Stomach (tissue), 19 donors: ENCODE measurements at places on chromosomes 6 and 20. TPM values are rescaled to one million over a fixed set of nuclear protein-coding genes. Genes with fewer than 3 reads are reported as not detected.

DNA sequence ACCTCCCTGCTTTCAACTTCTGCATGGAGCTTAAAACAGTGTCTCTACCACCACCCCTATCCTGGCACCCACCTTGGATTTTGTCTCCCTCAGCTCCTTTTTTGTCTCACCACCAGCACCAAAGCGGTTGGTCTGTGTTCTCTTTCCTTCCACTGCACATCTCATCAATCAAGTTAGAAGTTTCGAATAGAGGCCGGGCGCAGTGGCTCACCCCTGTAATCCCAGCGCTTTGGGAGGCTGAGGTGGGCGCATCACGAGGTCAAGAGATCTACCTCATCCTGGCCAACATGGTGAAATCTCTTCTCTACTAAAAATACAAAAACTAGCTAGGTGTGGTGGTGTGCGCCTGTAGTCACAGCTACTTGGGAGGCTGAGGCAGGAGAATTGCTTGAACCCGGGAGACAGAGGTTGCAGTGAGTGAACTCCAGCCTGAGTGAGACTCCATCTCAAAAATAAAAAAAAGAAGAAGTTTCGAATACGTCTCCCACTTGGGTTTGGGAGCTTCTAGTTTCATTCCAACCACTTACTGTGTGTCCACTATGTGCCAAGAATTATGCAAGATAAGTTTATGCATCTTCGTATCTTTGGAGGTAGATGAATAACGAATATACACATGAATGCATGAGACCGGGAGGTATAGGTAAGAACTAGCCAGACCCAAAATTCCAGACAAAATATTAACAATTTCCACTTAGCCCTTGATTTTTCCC is 5.9 kb downstream of the PCED1A start:
- no peak overlapping the region for H3K27ac ChIP-seq
- H3K27me3 ChIP-seq = no peaks in the 10 kb centered on the region
- H3K4me3 ChIP-seq = no peak overlapping the region
- H3K36me3 ChIP-seq = no peaks in the 10 kb centered on the region
- H3K4me1 ChIP-seq = peaks cover 10% of the 10 kb centered on the region

DNA sequence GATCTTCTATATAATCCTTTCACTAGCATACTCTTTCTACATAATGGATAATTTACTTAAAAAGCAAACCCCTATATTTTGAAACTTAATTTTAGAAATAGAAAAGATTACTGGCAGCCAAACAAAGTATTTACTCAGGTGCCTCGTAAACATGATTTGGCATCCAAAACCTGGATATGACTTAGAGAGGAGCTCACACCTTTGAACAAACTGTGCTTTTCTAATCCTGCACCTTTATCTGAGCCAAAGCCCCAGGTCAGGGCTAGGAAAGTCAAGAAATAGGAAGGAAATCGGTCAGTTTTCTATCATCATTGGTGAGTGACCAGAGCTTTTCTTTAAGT is 170.9 kb downstream of the PHF3 start:
- peak overlapping the region; percentile 66 for H3K27ac ChIP-seq
- H3K36me3 ChIP-seq = no peaks in the 10 kb centered on the region
- H3K4me3 ChIP-seq = no peak overlapping the region
- H3K4me1 ChIP-seq = peaks cover 12% of the 10 kb centered on the region
- H3K27me3 ChIP-seq = no peaks in the 10 kb centered on the region
- no peak for DNase-seq

- H3K27me3 ChIP-seq = no peaks in the 10 kb centered on the region
- no peaks in the 10 kb centered on the region for H3K4me1 ChIP-seq
- H3K27ac ChIP-seq = no peak overlapping the region
- no peak for DNase-seq
- no peak overlapping the region for H3K4me3 ChIP-seq
- no peaks in the 10 kb centered on the region for H3K36me3 ChIP-seq
Measured at GRCh38 chr20:61299618-61300017, 47.6 kb downstream of the CDH4 start.

DNA sequence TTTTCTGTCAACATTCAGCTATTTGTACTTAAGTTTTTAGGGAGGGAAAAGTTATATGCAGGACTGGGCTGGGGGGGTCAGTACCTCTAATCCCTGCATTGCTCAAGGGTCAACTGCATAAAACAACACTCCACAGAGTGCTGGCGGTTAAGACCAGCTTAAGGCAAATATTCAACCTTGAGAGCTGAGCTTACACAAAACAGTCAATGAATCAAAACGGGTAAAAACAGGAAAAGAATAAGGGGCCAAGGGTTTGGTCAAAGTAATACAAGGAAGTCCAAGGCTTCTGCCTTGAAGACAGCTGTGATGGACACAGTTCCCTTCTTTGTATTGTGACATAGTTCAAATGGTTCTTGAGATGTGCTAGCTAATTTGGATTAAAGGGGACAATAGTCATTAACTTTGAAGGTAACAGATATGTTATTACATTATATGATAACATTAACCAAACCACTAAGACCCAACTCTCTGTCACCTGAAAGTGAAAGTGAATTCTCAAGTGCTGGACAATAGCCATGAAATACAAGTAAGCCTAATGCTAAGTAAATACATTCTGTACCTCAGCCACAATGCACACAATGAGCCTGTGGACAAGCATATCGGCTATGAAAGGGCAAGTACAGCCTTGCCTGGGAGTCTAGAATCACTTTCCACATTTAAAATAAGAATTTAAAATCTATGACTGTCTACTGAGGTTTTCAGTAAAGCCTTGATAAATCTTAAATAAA is 106.8 kb downstream of the PDE10A start:
- DNase-seq = peak; percentile 55
- peaks cover 22% of the 10 kb centered on the region for H3K4me1 ChIP-seq
- no peak overlapping the region for H3K4me3 ChIP-seq
- H3K36me3 ChIP-seq = no peaks in the 10 kb centered on the region
- peak overlapping the region; percentile 66 for H3K27ac ChIP-seq

DNA sequence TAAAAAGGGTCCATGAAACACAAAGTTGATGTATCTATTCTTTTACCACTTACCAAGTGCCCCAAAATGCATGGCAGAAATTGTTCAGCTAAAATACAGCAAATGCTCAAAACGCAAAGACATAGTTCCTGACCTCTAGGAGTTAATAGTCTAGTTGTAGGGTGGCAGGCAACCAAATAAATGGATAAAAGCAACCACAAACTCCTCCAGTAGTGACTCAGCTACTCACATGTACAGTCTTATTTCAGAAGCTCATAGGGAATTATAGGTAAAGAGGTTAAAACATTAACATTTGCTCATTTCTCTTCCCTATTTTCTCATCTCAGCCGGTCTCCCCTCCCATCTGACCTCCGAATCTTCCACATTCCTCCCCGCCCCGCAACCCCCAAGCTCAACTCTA is 143.9 kb upstream of the INSM1 start:
- no peaks in the 10 kb centered on the region for H3K36me3 ChIP-seq
- DNase-seq = no peak
- H3K27me3 ChIP-seq = no peaks in the 10 kb centered on the region

DNA sequence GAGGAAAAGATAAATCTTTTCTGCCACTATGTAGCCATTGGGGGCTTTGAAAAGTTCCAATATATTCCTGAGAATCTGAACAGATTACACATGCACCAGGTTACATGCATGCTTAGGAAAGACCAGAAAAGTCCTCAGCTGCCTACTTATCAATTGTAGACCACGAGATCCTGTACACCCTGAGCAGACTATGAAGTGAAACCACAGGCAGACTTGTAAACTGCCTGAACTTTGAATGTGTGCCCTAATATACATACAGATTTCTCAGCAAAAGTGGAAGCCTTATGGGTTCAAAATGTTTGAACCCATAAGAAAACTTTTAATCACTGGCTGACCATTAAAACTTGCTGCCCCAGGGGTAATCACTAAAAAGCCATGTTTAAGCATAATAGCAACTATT is 273.5 kb upstream of the RUNX2 start:
- H3K4me1 ChIP-seq = peaks cover 6% of the 10 kb centered on the region
- no peak overlapping the region for H3K4me3 ChIP-seq
- no peaks in the 10 kb centered on the region for H3K27me3 ChIP-seq
- no peaks in the 10 kb centered on the region for H3K36me3 ChIP-seq
- H3K27ac ChIP-seq = no peak overlapping the region

GRCh38 chr6:31092769-31093505 is 19.4 kb downstream of the C6orf15 start:
- H3K36me3 ChIP-seq = no peaks in the 10 kb centered on the region
- peaks cover 6% of the 10 kb centered on the region for H3K4me1 ChIP-seq
- H3K4me3 ChIP-seq = no peak overlapping the region
- peak; percentile 31 for DNase-seq
- no peak overlapping the region for H3K27ac ChIP-seq

Gene FAM217A
- not detected for total RNA-seq
